Psoas muscle (tissue), 8 donors: ENCODE measurements at places on chromosomes 1 and 21. TPM values are rescaled to one million over a fixed set of nuclear protein-coding genes. Genes with fewer than 3 reads are reported as not detected.

DNA sequence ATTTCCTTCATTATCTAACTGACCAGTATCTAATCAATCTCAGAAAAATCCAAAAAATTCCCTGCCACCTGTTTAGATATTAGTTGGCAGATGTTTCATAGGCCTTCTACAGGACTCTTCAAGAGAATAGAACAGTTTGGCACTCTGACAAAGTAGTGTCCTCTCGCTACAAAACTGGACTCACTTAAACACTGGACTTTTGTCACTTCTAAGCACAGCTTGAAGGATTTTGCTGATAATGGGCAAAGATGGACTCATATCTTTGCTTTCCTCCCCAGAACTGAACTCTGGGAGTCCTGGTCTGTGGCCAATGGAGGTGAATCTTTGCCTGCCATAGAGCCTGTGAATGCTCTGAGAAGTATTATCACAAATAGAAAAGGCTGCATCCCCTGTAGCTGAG, 58.2 kb upstream of the ZNF326 start:
- no peak for DNase-seq

DNA sequence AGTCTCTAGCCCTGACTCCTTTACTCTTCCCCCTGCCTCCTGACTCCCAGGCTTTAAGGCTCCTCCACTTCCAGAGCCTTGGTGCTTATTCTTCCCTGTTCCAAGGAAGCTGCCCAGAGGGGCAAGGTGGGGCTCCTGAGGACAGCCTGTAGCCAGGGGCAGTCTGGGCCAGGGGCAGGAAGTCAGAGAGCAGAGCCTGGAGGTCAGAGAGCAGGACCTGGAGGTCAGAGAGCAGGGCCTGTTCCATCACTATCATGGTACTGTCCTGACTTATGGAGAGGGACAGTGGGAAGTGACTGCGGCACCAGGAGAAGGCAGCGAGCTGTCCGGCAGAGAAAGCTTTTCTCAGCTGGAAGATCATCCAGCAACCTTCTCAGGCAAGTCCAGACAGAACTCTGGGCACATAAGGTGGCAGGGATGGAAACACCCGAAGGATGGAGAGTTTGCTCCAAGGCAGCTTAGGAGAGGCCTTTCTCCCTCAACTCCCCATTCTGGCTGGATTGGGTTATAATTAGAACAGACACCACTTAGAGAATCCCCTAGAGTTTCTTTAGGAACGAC, 25.0 kb downstream of the PLXNA2 start:
- DNase-seq = no peak

The FMOD gene
- total RNA-seq = 5.6 TPM

GRCh38 chr1:22597301-22597965, 34.1 kb downstream of the EPHA8 start:
- peak; percentile 38 for DNase-seq

DNA sequence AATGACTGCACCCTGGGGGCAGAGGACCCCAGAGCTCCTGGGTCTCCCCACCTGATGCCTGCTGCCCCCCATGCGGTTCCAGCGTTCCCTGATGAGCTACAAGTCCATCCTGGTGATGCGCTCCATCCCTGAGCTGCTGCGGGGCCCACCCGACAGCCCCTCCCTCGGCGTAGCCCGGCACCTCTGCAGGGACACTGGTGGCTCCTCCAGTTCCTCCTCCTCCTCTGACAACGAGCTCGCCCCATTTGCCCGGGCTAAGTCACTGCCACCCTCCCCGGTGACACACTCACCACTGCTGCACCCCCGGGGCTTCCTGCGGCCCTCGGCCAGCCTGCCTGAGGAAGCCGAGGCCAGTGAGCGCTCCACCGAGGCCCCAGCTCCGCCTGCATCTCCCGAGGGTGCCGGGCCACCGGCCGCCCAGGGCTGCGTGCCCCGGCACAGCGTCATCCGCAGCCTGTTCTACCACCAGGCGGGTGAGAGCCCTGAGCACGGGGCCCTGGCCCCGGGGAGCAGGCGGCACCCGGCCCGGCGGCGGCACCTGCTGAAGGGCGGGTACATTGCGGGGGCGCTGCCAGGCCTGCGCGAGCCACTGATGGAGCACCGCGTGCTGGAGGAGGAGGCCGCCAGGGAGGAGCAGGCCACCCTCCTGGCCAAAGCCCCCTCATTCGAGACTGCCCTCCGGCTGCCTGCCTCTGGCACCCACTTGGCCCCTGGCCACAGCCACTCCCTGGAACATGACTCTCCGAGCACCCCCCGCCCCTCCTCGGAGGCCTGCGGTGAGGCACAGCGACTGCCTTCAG, 35.5 kb downstream of the TRIM11 start:
- DNase-seq = peak; percentile 39

- no peak for DNase-seq
These were observed 37.3 kb downstream of the MFSD2A start for GRCh38 chr1:39992234-39992633.

The UQCRHL gene
- total RNA-seq = 0.97 TPM

The UBQLN4 gene
- 58.1 TPM for total RNA-seq

DNA sequence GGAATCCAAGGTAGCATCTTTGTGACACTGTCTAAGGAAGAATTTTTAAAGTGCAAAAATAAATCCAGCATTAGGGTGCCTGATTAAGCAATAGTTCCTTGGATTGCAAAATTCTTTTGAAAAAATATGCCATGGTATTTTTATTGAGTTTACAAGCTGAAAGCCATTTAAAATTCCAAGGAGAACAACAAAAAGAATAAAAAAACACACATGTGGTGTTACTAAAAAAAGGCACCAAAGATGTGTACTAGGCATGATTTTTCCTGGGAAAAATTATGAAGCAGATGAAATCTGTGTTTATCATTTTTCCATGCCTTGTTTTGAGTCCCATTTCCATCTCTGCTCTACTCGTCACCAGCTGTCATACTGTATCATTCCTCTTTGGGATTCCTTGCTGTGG, 157.0 kb upstream of the ZNHIT6 start:
- DNase-seq = no peak

DNA sequence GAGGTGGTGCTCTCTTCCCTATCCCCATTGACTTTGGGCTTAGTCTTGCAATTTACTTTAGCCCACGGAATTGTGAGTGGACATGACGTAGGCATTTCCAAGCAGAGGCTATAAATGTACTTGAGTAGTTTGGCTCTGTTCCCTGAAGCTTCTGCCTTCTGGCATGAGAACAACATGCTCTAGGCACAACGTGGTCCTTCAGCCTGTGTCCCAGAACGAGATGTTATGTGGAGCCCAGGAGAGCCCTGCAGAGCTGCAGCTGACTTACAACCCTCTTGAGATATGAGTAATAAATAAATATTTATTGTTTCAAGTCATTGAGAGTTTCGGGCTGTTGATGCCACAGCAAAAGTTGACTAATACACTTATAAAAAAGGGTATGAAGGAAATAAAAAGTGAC, 105.2 kb upstream of the HMGB4 start:
- DNase-seq = no peak

GRCh38 chr1:27402349-27402754, 9.9 kb downstream of the GPR3 start:
- peak; percentile 89 for DNase-seq

The LORICRIN gene
- not detected for total RNA-seq

DNA sequence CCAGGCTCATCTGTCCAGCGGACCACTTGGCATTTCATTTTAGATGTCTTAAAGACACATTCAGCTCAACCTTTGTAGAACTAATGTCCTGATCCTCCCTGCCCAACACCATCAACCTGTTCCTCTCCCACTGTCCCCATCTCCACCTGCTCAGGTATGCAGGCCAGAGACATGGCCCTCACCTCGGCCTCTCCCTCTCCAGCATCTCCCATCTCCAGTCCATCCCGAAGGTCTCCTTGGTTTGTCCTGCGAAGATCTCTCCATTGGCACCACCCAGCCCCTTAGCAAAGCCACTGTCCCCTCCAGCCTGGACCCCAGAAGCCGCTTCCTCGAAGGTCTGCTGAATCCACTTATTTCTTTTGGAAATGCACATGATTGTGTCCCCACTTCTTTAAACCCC, 20.9 kb upstream of the KCNC4 start:
- peak; percentile 26 for DNase-seq

The ITLN2 gene
- not detected for total RNA-seq

GRCh38 chr1:245229051-245229450, 74.3 kb downstream of the KIF26B start:
- DNase-seq = no peak

The RPE65 gene
- total RNA-seq = not detected
